ENCODE measurements at places on chromosomes 3 and 15. TPM values are rescaled to one million over a fixed set of nuclear protein-coding genes. Genes with fewer than 3 reads are reported as not detected.

The MAPKAPK3 gene
- polyA plus RNA-seq = 4.3 TPM

The TUBGCP5 gene
- 23.3 TPM for polyA plus RNA-seq

The UNC13C gene
- polyA plus RNA-seq = 4.0 TPM

The TMCO5A gene
- polyA plus RNA-seq = not detected

The FBXL22 gene
- polyA plus RNA-seq = 0.41 TPM

The SLC28A1 gene
- not detected for polyA plus RNA-seq

The ADAMTSL3 gene
- polyA plus RNA-seq = 0.28 TPM

The FOXL2 gene
- polyA plus RNA-seq = not detected

The ANKRD34C gene
- polyA plus RNA-seq = not detected

The ILDR1 gene
- not detected for polyA plus RNA-seq

The CD96 gene
- polyA plus RNA-seq = not detected

The RNU5B-1 gene
- polyA plus RNA-seq = not detected

The LTF gene
- not detected for polyA plus RNA-seq

The CASR gene
- not detected for polyA plus RNA-seq

The XYLB gene
- 0.50 TPM for polyA plus RNA-seq

The KNSTRN gene
- 38.3 TPM for polyA plus RNA-seq

The TRIM59 gene
- 0.78 TPM for polyA plus RNA-seq

The RCCD1 gene
- 8.2 TPM for polyA plus RNA-seq

The ALDH1L1 gene
- polyA plus RNA-seq = not detected
